ENCODE measurements at places on chromosomes 4 and X. TPM values are rescaled to one million over a fixed set of nuclear protein-coding genes. Genes with fewer than 3 reads are reported as not detected.

Gene THAP9
- 0.87 TPM for total RNA-seq

Gene SMIM9
- total RNA-seq: not detected

Gene GLOD5
- not detected for total RNA-seq

Gene ERVMER34-1
- total RNA-seq: not detected

Gene HMGN5
- 2.5 TPM for total RNA-seq

Gene FGD1
- 16.9 TPM for total RNA-seq

Gene CXCL3
- 0.47 TPM for total RNA-seq

Gene HSFX1
- 0.33 TPM for total RNA-seq

DNA sequence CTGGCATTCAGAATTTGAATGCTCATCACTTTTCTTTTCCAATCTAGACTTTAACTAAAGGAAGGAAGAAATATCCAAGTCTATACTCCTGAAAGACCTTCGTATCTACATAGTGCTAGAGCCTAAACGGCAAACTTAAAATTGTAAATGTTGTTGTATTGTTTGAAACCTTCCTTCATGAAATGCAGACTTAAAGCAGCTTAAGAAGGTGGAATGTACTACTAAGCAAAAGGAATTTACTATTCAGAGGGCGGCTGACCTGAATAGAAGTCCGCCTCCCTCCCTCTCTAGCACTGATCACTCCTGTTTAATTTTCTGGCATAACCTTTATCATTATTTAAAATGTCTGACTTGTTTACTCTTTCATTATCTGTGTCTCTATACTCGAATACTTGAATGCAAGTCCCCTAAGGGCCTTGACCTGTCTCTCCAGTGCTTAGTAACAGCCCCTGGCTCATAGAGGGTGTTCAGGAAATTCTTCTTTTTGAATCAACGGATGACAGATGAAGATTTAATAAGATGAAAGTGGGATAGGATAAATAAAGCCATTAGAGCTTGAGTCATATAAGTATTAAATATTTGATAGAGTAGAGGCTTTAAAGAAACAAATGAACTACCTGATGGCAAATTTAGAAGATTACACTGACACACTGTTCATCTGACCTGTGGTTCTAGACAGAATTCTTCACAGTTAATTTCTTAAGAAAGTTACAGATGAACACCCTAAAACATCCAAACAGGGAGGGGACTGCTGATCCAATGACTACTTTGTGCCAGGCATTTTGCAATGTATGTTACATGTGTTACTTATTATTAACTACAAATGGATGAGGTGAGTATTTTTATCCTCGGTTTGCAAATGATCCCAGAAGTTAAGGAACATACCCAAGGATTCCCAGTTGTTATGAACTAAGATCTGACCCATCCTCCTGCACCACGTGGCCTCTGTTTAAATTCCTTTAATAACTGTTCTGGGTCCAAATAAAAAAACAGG, 20.2 kb upstream of the RBPJ start:
- H3K27me3 ChIP-seq: no peaks in the 10 kb centered on the region
- DNase-seq: no peak
- H3K4me3 ChIP-seq: no peak overlapping the region
- H3K27ac ChIP-seq: no peak overlapping the region
- H3K4me1 ChIP-seq: peaks cover 42% of the 10 kb centered on the region

DNA sequence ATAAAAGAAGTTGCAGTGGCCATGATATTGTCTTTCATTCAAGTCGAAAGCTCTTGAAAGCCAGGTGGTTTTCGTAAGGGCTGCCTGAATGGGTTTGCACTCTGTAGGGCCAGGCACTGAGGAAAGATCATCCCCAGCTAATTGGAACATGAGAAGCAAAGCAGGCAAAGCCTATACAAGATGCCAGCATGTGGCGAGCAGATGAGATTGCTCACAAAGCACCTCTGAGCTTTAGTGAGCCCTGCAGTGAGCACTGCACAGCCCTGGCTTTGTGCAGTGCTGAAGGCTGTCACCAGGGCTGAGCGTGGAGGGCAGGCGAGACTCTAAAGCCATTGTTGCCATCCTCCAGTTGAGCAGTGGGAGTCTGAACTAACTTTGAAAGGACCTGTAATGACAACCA, 53.8 kb downstream of the HADH start:
- H3K27ac ChIP-seq: no peak overlapping the region
- H3K4me3 ChIP-seq: no peak overlapping the region
- H3K4me1 ChIP-seq: peaks cover 15% of the 10 kb centered on the region
- no peaks in the 10 kb centered on the region for H3K27me3 ChIP-seq
- no peak for DNase-seq
- H3K36me3 ChIP-seq: no peaks in the 10 kb centered on the region

DNA sequence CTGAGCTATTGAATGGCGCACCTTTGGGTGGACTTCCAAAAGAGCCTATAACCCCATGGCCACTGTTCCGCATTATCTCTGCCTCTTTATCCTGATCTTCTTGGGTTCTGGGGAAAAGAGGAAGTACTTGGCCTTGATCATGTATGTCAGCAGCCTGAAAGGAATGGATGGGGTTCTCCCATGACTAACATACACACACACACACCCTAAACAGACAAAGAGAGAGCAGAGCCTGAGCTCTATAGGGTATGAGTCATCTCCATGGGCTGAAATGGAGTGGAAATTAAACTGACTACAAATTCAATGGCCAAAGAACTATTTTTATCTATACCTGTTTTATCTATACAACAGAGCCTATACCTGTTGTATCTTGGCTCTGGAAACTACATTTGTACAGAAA, 141.5 kb upstream of the MTMR8 start:
- no peak for DNase-seq
- no peaks in the 10 kb centered on the region for H3K27me3 ChIP-seq
- H3K36me3 ChIP-seq: no peaks in the 10 kb centered on the region
- H3K4me1 ChIP-seq: no peaks in the 10 kb centered on the region

DNA sequence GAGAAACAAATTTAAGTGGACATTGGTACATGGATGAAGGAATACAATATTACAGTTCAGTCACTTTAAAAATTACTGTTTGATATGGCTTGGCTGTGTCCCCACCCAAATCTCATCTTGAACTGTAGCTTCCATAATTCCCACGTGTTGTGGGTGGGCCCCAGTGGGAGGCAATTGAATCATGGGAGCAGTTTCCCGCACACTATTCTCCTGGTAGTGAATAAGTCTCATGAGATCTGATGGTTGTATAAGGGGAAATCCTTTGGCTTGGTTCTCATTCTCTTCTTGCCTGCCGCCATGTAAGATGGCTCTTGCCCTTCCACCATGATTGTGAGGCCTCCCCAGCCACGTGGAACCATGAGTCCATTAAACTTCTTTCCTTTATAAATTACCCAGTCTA, 804.2 kb upstream of the FRG1 start:
- H3K4me3 ChIP-seq: no peak overlapping the region
- H3K27ac ChIP-seq: no peak overlapping the region
- H3K4me1 ChIP-seq: no peaks in the 10 kb centered on the region
- H3K27me3 ChIP-seq: no peaks in the 10 kb centered on the region

DNA sequence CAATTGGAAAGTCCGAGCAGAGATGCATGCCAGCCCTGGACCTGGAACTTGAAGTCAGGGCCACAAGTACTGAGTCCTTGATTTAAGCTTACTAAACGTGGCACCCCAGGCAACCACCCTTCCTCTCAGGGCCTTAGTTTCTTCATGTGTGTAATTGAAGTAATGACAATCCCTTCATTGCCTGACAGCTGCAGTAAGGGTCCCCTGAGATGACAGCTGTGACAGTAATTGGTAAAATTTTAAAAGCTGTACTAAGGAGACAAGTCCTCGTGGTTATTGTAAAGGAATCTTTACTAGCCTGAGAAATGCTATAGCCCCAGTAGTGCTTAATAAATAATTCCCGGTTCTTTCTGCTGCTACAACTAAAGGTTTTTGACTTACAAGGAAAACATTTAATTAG, 175.1 kb upstream of the RADX start:
- H3K36me3 ChIP-seq: no peaks in the 10 kb centered on the region
- H3K4me1 ChIP-seq: no peaks in the 10 kb centered on the region
- no peak for DNase-seq
- no peak overlapping the region for H3K27ac ChIP-seq

DNA sequence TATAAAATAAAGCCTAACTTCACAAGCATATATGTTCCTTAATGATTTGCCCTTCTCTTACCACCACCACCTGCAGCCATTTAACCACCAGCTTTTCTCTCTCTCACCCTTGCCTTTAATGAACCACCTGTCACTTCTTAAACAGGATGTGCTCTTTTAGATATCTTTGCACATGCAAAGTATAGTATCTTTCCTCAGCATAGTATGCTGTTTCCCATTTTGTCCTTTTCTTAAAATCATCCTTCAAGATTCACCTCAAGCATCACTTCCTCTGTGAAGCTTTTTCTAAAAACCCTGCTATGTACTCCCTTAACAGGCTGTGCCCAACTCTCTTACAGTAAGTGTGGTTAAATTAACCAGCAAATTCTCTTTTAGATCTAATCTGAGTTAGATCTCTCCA, 8.2 kb upstream of the CNOT6L start:
- no peak for DNase-seq
- H3K27ac ChIP-seq: no peak overlapping the region
- peaks cover 22% of the 10 kb centered on the region for H3K27me3 ChIP-seq
